ENCODE measurements at places on chromosomes 1 and 21.

DNA sequence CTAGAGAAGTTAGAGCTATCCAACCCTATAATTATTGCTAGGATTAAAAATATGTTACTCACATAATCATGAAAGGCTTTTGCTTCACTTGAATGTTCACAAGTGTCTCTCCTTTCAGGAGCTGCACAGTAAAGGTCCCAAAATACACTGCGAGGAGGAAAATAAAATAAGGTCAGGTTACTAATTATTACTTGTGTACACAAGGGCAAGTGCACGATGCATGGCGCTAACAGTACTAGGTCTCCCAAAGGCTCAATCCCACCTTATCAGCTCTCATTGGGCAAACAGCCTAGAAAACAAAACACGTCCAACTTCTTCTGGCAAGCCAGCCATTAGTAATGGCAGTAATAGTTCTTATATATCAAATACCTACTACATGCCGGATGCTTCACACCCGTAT, 4.4 kb downstream of the SSBP3 start:
- DNase-seq: no peak

- no peak for DNase-seq
Observed at GRCh38 chr1:163102590-163102989, 33.4 kb downstream of the RGS4 start.

GRCh38 chr1:239243006-239243405, 143.4 kb upstream of the CHRM3 start:
- DNase-seq: no peak

DNA sequence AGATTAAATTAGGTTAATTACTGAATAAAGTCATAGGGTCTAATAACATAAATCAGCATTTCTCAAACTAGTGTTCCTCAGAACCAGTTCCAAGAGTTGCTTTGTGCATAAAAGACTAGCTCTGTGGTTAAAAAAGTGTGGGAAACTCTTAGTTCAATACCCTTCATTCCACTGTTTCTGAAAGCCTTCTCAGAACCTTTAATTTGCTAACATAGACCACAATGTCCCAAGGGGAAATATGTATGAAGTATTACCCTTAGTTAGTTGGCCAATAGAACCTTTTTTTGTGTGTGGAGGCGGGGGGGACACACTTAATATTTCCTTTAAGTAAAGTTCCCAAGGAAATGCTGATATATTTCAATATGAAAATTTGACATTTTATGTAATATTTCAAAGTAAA, 20.4 kb downstream of the ODF2L start:
- no peak for DNase-seq

- no peak for DNase-seq
Observed at GRCh38 chr1:187985897-187986654, 1157.3 kb downstream of the PLA2G4A start.

DNA sequence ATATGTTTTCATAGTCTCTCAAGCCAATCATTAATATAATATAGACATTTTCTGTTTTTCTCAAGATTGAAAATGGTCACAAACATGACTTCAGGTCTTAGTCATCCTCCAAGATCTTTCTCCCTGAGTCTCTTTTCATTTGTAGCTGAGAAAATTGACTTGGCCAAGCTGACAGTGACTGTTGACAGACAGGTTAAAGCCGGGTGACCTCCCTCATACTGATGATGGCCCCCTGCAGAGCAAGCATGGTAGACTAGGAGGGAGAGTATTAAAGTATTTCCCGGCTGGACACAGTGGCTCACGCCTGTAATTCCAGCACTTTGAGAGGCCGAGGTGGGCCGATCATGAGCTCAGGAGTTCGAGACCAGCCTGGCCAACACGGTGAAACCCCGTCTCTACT, 6.8 kb upstream of the KIAA1614 start:
- DNase-seq: no peak

DNA sequence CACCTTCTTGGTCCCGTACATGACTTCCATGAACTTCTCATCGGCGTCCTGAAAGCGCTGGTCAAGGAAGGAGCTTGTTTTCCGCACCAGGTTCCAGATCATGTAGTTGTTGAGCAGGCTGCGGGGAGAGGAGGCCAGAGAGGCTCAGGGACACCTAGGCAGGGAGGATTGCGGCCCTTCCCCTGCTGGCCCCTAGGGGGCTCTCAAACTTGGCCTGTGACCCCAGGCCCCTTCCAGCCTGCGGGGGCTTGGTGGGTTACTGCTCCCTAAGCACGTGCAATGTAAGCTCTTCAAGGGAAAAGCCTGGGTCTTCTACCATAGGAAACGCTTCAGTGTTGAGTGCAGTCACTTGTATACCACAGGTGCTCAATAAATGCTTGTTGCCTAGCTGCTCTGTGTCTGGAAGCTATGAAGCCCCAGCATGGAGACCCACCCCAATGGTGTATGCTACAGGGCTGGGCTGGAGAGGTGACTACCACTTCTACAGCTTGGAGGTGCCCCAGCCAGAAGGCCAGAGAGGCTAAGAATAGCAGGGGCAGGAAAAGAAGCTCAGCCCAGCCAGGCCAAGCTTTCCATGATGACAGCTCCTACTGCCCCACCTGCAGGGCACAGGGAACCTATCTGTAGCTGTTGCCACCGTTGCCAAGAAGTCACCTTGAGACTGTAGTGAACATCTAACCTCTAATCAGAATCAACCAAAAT, 45.1 kb downstream of the ECE1 start:
- DNase-seq: no peak

- no peak for DNase-seq
Observed at GRCh38 chr1:47521034-47521881, 83.4 kb downstream of the FOXD2 start.

DNA sequence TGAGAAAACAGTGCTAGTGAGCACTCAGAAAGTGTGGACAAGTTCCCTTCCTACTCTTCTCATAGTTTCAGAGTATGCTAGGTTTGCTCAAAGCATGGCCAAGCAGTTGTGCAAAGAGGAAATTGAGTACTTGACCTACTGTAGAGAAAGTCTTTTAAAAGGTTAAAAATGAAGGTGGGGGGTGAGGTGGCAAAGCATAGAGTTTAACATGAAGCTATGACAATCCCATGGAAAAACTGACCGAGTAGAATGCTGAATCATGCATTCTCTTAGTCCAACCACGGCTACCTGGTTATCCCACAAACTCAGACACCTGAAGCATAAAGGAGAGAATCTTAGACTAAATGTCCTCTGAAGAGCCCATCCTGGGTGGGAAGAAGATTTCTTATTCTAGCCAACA, 79.9 kb downstream of the PTPN14 start:
- DNase-seq: no peak

GRCh38 chr1:42936309-42937078, 22.2 kb downstream of the SLC2A1 start:
- no peak for DNase-seq

DNA sequence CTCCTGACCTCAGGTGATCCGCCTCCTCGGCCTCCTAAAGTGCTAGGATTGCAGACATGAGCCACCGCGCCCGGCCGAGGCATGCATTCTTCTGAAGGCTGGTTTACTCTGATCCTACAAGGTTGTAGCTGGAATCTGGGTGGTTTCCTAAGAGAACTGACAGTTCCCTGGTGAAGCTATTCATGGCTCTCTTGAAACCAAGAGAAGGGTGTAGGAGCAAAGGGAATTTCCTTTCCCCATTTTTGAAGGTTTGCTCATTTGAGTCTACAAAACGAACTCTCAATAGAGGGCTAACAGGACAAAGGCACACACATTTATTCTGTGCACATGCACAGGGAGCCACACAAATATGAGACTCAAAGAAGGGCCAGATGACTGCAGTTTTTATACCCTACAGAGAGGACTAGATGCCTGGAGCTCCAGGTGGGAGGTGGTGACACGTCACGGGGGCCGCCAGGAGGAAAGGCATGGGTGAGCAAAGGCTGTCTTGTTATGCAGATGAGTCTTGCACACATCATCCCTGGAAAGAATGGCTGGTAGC, 49.5 kb upstream of the ERRFI1 start:
- DNase-seq: no peak

- DNase-seq: no peak
Observed at GRCh38 chr1:230943048-230943593, 35.5 kb downstream of the TTC13 start.

DNA sequence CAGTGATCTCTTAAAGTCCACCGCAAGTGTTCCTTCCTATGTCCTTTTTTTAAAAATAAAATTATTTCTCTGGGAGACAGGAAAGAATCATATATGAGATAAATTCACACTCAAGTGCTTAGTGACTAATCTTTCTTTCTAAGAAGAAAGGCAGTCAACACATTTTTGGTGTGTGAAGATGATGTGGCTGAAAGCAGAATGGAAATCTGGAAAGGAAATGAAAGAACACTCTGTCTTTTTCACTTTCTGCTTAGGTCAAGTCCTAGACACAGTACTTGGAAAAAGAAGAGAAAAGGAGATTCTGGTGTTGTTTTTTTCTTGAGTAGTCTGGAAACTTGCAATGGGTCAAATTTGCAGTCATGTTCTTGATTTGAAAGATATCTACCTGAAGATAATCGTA, 45.5 kb upstream of the PRRX1 start:
- no peak for DNase-seq

DNA sequence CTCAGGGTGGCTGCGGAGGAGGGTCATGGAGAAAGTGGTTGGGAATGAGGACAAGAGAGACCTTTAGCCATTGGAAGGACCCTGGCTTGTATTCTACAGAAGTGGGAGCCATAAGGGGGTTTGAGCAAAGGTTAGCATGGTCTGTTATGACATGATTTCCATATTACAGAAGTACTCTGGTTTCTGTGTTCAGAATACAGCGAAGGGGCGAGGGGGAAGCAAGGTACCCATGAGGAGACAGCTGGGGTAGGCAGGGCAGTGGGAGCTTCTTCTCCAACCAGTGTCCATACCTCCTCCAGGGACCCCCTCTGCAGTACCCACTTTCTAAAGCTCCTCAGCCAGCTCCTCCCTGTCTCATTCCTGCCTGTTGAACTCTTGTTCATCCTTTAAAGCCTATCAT, 21.9 kb upstream of the KCNE1 start:
- no peak for DNase-seq

- no peak for DNase-seq
Observed at GRCh38 chr1:16180291-16180824, 24.5 kb upstream of the EPHA2 start.

- no peak for DNase-seq
Observed at GRCh38 chr1:8425150-8425780, 107.4 kb downstream of the SLC45A1 start.

DNA sequence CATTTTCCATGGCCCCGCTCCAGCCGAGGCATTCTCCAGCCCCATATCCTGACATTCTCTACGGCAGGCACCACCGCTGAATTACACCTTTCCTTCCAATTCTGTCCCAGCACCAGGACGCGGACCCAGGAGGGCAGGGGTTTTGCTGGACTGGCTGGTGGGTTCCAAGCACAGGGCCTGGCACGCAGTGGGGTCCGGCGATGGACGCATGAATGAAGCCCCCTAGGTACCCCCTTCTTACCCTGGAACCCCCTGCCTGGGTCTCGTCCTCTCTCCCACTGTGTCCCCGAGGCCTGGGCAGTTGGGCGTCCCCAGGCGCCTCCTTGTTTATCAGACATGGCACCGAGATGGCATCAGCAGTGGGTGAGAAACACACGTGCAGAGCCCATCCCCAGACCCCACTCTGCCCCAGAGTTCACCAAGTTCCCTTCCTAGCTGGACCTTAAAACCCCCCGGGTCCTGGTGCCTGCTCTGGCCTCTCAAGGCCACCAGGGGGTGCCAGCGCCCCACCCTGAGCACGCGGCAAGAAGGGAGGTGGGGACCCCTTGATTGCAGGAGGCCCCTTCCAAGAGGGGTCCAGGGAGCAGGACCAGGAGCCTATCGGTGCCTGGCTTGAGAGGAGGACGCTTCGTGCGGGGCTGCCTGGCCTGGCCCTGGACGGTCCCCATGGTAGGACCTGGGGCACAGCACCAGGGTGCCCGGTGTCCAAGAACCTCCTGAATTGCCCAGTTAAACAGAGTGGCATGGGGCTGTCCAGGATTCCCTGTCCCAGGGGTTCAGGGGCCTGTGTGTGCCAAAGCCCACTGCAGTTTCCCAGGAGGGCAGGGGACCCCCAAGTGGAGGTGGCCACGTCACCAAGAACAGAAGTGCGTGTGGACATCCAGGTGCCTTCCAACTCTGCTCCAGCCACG, 46.1 kb downstream of the MEGF6 start:
- peak; percentile 11 for DNase-seq

- peak; percentile 56 for DNase-seq
Observed at GRCh38 chr1:1614204-1614953, 921 bp upstream of the MIB2 start.

DNA sequence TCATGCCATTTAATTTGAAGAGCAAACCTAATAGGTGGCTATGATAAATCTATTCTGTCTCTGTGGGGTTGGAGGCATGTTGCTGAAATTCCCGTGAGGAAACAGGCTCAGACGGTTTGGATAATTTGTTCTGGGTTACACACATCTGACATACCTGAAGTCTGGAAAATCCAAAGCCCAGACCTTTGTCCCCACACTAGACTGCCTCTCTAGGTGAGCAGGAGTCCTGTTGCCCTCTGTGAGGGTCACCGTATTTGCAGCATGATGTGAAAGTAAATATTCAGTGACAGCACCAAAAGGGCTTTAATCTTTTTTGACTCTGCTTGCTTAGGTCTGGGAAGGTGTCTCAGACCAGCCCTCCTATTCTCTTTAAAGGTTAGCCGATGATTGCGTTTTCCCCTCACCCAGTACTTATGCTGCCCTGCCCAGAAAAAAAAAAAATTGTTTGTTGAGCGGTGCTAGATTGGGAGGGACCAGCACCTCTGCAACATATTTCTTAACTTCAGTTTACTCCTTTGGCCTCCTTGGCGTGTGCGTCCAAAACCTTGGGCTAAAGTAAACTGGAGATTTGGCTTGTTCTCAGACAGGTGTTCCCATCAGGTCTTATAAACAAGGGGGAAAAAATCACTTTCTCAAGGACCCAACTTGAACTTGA, 67.0 kb downstream of the CACHD1 start:
- DNase-seq: no peak

DNA sequence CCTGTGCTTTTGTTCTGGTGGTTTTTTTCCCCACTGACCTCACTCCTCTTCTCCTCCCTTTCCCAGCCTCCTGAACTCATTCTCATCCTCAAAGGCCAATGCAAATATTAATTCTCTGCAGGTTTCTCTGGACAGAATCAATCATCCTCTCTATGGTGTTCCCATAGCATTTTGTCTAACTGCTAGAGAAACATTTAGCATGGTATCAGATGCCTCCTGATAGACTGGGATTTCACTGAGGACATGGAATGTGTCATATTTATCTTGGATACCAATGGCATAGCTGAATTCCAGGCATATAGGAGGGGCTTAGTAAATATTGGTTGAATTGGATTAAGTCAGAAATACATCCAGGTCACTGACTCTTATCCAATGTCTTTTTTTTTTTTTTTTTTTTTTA, 46.1 kb upstream of the SRP9 start:
- no peak for DNase-seq

- DNase-seq: no peak
Observed at GRCh38 chr1:243726806-243727502, 123.1 kb downstream of the AKT3 start.

GRCh38 chr1:69459244-69459643, 108.5 kb upstream of the LRRC7 start:
- no peak for DNase-seq

DNA sequence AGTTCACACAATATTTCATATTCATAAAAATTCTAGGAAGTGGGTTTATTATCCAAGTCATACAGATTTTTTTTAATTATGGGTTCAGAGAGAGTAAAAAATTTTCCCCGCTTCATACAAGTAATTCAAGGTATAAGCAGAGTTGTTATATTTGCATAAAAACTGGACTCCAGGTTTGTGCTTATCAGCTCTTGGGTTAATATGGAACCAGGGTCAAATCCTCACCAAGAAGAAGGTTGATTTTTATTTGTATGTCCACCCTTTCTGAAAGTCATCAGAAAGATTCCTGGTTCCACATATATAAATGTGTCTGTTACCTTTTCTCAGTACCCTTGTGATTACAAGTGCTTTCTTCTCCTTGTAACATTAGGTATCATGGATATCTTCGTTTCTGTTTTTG, 143.8 kb upstream of the PKN2 start:
- DNase-seq: no peak

Measured in stimulated activated CD4-positive, alpha-beta T cell treated with anti-CD3 and anti-CD28 coated beads, TNF-alpha, amount 100 ng/mL, for 24 hours (primary cell).